Activated CD4-positive, alpha-beta T cell treated with anti-CD3 and anti-CD28 coated beads, Interleukin-10, Interleukin-2, amounts not matched to agents 100 ng/mL and 50 ng/mL, durations not matched to agents 16 hours and 8 hours (primary cell): ENCODE measurements at places on chromosomes 11 and 22.

DNA sequence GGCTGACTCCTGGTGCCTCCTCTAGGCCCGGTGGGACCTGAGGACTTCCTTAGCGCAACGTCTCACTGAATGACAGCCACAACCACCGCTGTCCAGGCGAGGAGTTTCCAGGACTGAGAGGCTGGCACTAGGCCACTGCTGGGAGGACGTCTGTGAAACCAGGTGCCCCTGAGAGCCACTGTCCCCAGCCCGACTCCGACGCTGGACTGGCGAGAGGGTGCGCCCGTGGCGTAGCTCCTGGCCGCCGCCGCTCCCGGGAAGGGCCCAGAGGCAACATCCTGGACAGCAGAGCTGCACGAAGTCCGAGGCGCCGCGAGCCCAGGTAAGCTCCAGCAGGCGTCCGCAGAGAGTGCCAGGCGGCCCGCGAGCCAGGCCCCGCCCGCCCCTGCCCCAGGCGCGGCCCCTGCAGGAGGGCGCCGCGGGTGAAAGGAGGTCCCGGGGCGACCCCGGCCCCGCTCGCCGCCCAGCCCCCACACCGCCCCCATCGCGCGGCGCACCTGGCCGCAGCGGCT lies 525 bp downstream of the DGCR2 start:
- DNase-seq = peak; percentile 44

GRCh38 chr11:115656669-115657068 lies 152.5 kb upstream of the CADM1 start:
- no peak for DNase-seq

GRCh38 chr11:67632982-67633755 lies 3.4 kb upstream of the NUDT8 start:
- DNase-seq = no peak

GRCh38 chr11:113317339-113317738 lies 3.0 kb downstream of the TTC12 start:
- no peak for DNase-seq

- DNase-seq = no peak
These were observed 138.4 kb downstream of the BRD1 start for GRCh38 chr22:49689255-49689770.

GRCh38 chr22:36918586-36919284 lies 5.3 kb downstream of the CSF2RB start:
- no peak for DNase-seq

DNA sequence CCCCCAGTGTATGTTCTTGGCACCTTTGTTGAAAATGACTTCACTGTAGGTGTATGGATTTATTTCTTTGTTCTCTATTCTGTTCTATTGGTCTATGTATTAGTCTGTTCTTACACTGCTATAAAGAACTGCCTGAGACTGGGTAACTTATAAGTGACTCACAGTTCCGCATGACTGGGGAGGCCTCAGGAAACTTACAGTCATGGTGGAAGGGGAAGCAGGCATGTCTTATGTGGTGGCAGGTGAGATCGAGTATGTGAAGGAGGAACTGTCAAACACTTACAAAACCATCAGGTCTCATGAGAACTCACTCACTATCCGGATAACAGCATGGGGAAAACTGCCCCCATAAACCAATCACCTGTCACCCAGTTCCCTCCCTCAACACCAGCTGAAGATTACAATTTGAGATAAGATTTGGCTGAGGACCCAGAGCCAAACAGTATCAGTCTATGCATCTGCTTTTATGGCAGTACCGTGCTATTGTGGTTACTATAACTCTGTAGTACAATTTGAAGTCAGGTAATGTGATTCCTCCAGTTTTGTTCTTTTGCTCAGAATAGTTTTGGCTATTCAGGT lies 836.2 kb downstream of the DLG2 start:
- DNase-seq = no peak

GRCh38 chr11:111521135-111521534 lies 6.6 kb downstream of the HOATZ start:
- DNase-seq = no peak

DNA sequence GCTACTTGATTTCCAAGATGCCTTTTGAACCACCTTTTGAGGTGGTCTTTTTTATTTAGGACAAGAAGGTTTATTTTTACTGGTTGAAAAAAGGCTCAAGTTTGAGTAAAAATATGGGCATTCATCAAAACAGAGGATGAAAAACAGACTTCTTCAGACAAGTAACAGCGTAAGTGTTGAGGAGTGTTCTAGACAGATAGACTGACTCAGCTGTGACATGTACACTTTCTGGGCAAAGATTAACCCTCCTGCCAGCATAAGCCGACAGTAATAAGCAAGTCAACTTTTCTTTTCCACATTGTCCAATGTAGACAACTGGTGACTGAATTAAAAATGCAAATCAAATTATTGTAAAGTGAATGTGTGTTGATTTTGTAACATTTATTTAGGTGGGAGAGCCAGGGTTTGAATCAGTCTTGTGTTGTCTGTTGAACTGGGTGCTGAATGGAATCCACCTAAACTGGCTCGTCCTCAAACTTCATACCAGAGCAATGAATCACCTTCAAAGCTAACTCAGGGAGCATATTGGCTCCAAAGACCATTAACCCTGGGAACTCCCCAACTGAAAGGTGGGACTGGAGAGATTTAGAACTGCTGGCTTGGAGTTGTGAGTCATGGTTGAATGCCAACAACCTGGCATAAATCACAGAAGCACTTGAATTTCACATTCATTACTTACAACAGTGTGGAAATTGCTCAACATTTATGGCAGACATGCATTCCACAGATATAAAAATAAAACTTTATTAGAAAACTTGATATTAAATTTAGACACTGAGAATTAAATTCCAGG lies 377.0 kb downstream of the ETS1 start:
- no peak for DNase-seq

GRCh38 chr11:27058456-27058855 lies 17.8 kb downstream of the BBOX1 start:
- DNase-seq = no peak
